Vagina (tissue), 2 donors: ENCODE measurements at places on chromosomes 3 and 15.

- peaks cover 31% of the 10 kb centered on the region for H3K27me3 ChIP-seq
- peak overlapping the region; percentile 51 for H3K4me3 ChIP-seq
Measured at GRCh38 chr3:158106766-158107471, 699 bp upstream of the SHOX2 start.

DNA sequence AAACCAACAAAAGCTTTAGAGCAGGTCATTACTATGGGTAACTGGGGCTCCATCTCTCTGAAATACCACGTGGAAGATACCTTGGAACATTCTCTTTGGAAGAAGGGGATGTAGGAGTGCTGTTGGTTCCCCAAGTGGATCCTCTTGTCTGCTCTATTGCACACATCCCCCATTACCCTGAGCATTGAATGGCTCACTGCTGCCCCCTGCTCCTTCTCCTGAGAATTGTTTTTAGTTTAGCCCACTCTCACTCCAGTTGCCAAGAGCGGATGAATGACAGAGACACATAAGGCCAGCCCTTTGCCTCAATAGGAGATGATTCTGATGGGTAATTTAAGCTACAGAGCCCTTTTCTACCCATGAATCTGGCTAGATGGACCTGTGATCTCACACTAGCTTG lies 135.6 kb upstream of the SUCLG2 start:
- DNase-seq: no peak
- no peaks in the 10 kb centered on the region for H3K27me3 ChIP-seq
- H3K27ac ChIP-seq: no peak overlapping the region
- no peak overlapping the region for H3K4me3 ChIP-seq
- no peaks in the 10 kb centered on the region for H3K4me1 ChIP-seq

- DNase-seq: no peak
- peaks cover 27% of the 10 kb centered on the region for H3K4me1 ChIP-seq
- no peak overlapping the region for H3K27ac ChIP-seq
- peaks cover 5% of the 10 kb centered on the region for H3K36me3 ChIP-seq
- H3K4me3 ChIP-seq: no peak overlapping the region
Measured at GRCh38 chr3:184003187-184003967, 14.3 kb downstream of the ABCC5 start.

GRCh38 chr3:187770224-187770623 lies 25.0 kb upstream of the BCL6 start:
- no peaks in the 10 kb centered on the region for H3K27me3 ChIP-seq
- H3K27ac ChIP-seq: no peak overlapping the region
- no peaks in the 10 kb centered on the region for H3K4me1 ChIP-seq
- no peak overlapping the region for H3K4me3 ChIP-seq

GRCh38 chr3:177934001-177934891 lies 602.0 kb upstream of the KCNMB2 start:
- no peaks in the 10 kb centered on the region for H3K36me3 ChIP-seq
- no peak overlapping the region for H3K4me3 ChIP-seq
- no peak for DNase-seq
- no peaks in the 10 kb centered on the region for H3K4me1 ChIP-seq
- H3K27me3 ChIP-seq: no peaks in the 10 kb centered on the region

- H3K4me3 ChIP-seq: no peak overlapping the region
- no peaks in the 10 kb centered on the region for H3K27me3 ChIP-seq
- H3K36me3 ChIP-seq: no peaks in the 10 kb centered on the region
- DNase-seq: no peak
- no peaks in the 10 kb centered on the region for H3K4me1 ChIP-seq
- no peak overlapping the region for H3K27ac ChIP-seq
Measured at GRCh38 chr3:70308760-70309159, 3.7 kb downstream of the MDFIC2 start.

GRCh38 chr15:92449476-92449875 lies 55.8 kb downstream of the ST8SIA2 start:
- DNase-seq: no peak
- H3K4me3 ChIP-seq: no peak overlapping the region
- H3K27me3 ChIP-seq: no peaks in the 10 kb centered on the region
- H3K36me3 ChIP-seq: no peaks in the 10 kb centered on the region

DNA sequence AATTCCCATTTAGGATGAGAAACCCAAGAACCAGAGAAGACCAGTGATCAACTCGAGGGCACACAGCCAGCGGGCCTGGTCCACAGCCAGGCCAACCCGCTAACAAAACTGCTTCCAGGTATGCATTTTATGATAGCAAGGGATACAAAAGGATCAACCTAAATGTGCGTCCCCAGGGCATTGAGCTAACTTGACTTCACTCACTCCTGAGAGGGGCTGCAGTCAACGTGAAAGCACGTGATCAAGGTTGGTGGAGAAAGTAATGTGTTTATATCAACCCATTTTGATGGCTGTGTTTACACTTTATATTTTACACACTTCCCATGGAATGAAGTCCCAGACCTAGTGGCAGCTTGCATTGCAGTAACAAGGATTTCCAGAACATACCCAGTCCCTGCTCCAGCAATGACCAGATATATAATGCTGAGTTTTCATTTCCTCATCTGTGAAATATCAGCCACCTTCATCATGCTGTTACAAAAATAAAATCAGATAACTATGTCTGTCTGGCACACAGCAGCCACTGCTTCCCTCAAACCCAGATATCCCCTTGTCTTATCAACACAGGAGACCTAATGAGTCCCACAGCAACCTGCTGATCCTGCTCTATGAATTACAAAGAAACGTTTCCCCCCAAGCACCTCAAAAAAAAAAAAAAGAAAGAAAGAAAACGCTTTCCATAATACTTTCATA lies 2.0 kb downstream of the KLHL6 start:
- no peaks in the 10 kb centered on the region for H3K36me3 ChIP-seq
- DNase-seq: no peak
- H3K4me1 ChIP-seq: no peaks in the 10 kb centered on the region
- no peak overlapping the region for H3K27ac ChIP-seq
- H3K4me3 ChIP-seq: no peak overlapping the region
- H3K27me3 ChIP-seq: no peaks in the 10 kb centered on the region
